ENCODE measurements at places on chromosomes 12 and 14.

DNA sequence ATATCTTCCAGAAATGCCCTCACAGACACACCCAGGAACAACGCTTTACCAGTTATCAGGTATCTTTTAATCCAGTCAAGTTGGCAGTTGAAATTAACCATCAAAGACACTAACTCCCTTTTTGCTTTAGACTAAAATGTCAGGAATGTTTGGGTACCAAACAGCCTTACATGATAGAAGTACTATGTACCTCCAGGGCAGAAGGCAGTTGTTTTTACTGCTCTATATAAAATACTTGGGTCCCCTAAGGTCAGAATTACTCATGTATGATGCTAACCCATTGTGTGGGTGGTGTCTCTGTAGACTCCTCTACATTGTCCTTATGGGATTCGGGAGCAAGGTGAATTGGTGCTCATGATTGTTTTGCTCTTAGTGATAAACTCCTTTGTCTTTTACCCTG is 492.5 kb upstream of the FLRT2 start:
- no peak for DNase-seq

GRCh38 chr14:74630881-74631690 is 19.0 kb upstream of the LTBP2 start:
- no peak for DNase-seq

GRCh38 chr12:92702754-92703679 is at the start of gene PLEKHG7:
PLEKHG7 (plus strand) TSS chr12:92702989; CDS start chr12:92706632, 3,643 bp downstream.
- no peak for DNase-seq

- DNase-seq, result no peak
These were observed 1.4 kb upstream of the M6PR start for GRCh38 chr12:8950702-8951478.

GRCh38 chr12:47088021-47088944 is 8.5 kb upstream of the AMIGO2 start:
- peak; percentile 86 for DNase-seq

DNA sequence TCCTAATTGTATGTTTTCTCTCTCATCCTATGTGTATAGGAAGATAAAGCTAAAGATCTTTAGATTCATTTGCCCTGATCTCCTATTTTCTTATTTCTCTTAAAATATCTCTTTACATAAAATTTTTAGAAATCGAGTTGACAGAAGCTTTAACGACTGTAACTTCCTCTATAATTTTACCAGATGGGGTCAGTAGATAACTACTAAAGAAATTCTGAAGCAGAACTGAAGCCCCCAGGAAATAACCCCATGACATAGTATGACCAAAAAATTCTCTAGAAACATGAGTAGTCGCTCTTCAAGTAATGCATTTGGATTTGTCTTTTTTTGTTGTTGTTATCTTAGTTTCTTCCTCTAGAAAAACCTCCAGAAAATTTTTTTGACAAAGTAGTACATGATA is 288.0 kb downstream of the ERC1 start:
- DNase-seq, result peak; percentile 28

GRCh38 chr12:43104494-43104893 is 447.5 kb downstream of the ADAMTS20 start:
- peak; percentile 78 for DNase-seq

GRCh38 chr14:21096438-21096837 is 2.0 kb downstream of the ZNF219 start:
- DNase-seq, result no peak

DNA sequence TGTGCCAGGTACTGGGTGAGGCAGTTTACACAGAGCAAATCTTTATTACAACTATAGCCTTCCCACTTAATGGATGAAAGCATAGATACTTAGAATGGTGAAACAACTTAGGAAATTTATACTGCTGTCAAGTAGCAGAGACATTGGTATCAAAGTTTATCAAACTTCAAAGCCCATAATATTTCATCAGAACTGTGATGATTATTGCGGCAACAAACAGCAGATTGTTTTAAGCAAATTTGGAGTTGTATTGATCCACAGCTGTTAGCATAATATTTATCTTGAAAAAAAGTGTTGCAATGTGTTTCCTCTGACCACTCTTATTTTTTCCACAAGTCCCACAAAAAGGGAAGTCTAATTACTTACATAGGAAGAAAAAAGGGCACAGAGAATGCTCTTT is 2.0 kb upstream of the SLCO1B3 start:
- DNase-seq, result no peak

GRCh38 chr12:83954071-83954789 is 958.4 kb downstream of the SLC6A15 start:
- DNase-seq, result no peak

DNA sequence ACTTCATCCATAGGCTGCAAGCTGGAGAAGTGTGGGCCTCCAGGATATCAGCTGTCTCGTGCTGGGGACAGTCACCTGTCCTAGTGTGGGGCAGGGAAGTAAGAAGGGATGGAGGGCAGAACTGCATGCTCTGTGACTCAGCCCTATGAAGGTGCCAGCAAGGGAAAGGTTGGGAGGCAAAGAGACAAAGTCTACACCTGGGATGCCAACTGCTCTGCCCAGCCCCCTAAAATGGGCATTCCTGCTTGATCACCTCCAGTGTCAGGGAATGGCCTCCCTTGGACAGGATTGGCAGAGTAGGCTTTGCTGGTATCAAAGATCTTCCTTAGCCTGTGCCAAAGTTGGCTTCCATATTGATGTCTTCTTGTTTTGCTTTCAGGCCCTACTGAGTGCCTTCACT is 335.0 kb downstream of the BCL11B start:
- DNase-seq, result no peak

DNA sequence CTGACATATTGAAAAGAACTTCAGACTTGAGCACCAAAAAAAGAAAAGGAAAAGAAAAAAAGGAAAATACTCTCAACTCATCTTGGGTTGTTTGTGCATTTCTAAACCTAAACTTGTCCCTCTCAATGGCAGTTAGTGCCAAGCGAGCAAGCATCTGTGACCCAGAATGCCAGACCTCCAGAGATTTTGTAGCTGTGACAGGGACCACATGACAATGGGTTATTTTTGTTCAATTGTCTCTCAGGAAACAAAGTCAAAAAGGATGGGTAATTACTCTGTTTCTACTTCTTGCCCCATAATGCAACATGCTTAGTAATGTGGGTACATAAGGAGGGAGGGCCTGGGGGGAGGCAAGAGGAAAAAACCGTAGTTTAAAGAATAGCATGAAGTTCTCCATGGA is 285.7 kb upstream of the RTL1 start:
- DNase-seq, result no peak

- no peak for DNase-seq
These were observed 45.4 kb downstream of the VCPKMT start for GRCh38 chr14:50070840-50071548.

GRCh38 chr12:4556735-4557530 is 5.1 kb upstream of the DYRK4 start:
- DNase-seq, result peak; percentile 13

- DNase-seq, result no peak
These were observed 36.5 kb upstream of the OVCH1 start for GRCh38 chr12:29533815-29534489.

GRCh38 chr12:109462868-109463692 is 14.0 kb downstream of the KCTD10 start:
- DNase-seq, result peak; percentile 98

DNA sequence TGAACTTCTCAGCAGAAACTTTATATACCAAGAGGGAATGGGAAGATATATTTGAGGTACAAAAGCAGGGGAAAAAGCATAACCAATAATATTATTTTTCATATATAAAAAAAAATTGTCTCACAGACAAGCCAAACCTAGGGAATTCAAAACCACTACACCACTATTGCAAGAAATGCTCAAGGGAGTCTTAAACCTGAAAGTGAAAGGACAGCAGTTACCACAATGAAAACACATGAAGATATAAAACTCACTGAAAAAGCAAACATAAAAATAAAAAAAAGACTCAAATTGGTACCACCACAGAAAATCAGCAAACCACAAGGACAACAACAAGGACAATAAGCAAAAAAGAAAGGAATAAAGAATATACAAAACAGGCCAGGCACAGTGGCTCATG is 131.9 kb downstream of the CEP128 start:
- no peak for DNase-seq

DNA sequence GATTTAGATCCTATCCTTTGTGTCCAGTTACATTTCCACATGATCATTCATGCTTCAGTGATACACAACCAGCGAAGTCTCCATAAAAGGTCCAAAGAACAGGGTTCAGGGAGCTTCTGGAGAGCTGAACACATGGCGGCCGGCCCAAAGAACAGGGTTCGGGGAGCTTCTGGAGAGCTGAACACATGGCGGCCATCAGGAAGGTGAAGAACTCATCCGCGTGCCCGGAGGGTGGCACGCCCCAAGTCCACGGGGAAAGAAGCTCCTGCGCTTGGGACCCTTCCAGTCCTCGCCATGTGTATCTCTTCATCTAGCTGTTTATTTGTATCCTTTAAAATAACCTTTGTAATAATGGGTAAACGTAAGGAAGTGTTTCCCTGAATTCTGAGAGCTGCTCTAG is 91.9 kb upstream of the FLRT2 start:
- no peak for DNase-seq

GRCh38 chr14:102063808-102064429 is 22.9 kb downstream of the HSP90AA1 start:
- no peak for DNase-seq

GRCh38 chr12:55757701-55758100 is 14.8 kb downstream of the GDF11 start:
- DNase-seq, result no peak

DNA sequence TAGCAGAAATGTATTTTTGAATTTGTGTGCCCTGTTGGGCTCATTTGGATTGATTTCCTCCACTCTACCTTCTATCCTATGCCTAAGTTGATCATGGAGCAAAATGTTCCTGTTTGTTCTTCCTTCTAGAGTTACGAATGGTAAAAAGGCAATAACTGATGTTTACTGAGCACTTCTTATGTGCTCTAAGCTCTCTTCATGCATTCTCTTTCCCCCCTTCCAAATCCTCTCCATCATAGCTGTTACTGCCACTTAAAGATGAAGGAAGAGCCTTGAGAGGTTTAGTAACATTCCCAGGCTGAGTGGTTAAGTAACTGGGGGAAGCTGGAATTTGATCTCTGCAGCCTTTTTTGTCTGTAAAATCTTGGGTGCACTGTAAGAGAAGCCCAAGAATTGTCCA is 60.1 kb downstream of the CHST11 start:
- DNase-seq, result no peak

DNA sequence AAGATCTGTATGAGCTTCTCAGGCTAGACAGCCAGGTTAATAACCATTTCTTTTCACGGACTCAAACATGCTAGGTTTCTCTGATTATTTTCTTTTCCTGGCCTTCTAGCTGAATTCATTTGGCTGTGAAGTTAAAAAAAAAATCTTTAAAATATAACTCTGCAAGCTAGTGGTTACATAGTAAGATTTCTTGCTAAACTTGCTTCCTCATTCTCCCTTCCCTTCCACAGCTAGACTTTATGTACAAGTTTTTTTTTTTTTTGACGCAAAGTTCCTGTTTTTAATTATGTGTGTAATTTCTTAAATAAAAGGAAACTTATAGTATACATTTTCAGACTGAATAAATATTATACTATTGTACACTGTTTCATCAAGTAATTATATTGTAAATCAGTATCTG is 145.4 kb downstream of the TMTC2 start:
- no peak for DNase-seq

DNA sequence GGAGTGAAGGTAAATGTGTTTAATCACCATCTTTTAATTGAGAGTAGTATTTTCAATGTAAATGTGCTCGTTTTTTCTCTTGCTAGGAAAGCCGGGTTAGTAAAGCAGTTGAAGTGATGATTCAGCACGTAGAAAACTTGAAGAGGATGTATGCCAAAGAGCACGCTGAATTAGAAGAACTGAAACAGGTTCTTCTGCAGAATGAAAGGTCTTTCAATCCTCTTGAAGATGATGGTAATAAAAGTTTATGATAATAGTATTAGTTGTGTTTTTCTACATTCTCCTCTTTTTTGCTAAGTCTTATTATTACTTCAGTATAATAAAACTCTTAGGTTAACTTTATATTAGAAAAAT is 93.9 kb downstream of the DNAI7 start:
- DNase-seq, result no peak

DNA sequence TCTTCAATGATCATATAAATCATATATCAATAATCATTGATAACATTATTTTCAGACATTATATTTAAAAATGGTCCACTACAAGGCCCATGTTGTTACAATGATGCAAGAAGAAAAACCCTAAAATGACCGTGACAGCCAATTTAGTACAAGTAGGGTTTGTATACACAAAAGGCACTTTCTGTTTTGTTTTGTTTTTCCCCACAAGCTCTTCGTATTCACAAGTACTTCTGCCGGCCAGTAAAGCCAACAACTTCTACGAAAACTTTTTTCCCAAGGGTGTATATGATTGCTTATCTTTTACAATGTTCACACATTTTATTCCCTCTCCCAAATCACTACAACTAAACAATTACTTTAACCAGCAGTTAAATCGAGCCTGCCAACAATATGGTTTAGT is 9.6 kb downstream of the PTPRB start:
- no peak for DNase-seq

- DNase-seq, result peak; percentile 28
These were observed 26.0 kb upstream of the TMTC2 start for GRCh38 chr12:82660541-82661325.

GRCh38 chr12:66999141-66999540 is 270.0 kb upstream of the CAND1 start:
- no peak for DNase-seq

- DNase-seq, result no peak
These were observed 4.6 kb upstream of the SLC8A3 start for GRCh38 chr14:70193396-70193795.

DNA sequence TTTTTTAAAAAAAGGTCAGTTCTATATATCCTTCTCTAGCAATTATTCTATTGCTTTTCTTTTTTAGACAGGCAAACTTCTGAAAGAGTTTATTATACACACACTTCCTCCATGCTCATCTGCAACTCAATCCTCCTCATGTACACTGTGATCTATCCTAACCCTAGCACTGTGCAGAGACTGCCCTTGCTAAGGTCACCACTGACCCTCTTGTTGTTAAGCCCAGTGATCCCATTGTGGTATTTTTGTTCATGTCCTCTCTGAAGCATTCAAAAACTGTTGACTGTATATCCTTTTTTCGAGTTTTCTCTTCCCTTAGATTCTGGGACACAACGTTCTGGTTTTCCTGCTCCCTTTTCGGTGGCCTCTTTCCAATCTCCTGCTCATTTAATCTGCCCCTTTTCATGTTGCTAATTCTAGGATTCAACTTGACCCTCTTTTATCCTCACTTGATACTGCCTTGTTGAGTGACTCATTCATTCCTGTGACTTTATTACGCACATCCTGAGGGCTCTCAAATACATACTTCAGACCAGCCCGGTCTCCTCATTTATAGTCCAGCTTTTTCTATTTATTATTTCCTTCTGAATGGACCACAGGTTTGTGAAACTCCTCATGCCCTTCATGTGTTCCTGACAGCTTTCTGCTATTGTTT is 53.9 kb upstream of the PTPRB start:
- DNase-seq, result peak; percentile 82

GRCh38 chr12:131828671-131829355 is 620 bp downstream of the MMP17 start:
- no peak for DNase-seq
